Esophagus squamous epithelium (tissue), 5 donors: ENCODE measurements at places on chromosomes 1 and 21.

- no peak for DNase-seq
- no peaks in the 10 kb centered on the region for H3K36me3 ChIP-seq
- no peaks in the 10 kb centered on the region for H3K27me3 ChIP-seq
- no peak overlapping the region for H3K4me3 ChIP-seq
- H3K4me1 ChIP-seq = no peaks in the 10 kb centered on the region
- H3K27ac ChIP-seq = no peak overlapping the region
These were observed 167.6 kb upstream of the ADAMTS5 start for GRCh38 chr21:27134516-27134915.

GRCh38 chr21:16308269-16308668, 578.5 kb downstream of the USP25 start:
- H3K27ac ChIP-seq = peak overlapping the region; percentile 73
- H3K4me1 ChIP-seq = peaks cover 20% of the 10 kb centered on the region
- DNase-seq = no peak
- no peaks in the 10 kb centered on the region for H3K36me3 ChIP-seq
- H3K27me3 ChIP-seq = no peaks in the 10 kb centered on the region

- H3K27ac ChIP-seq = peak within 1 kb of the TSS; percentile 83
- peaks cover 7% of the 10 kb centered on the region for H3K36me3 ChIP-seq
- H3K4me1 ChIP-seq = peaks cover 40% of the 10 kb centered on the region
- no peak for DNase-seq
- peak within 1 kb of the TSS; percentile 75 for H3K4me3 ChIP-seq
These were observed at the start of gene RAB13 for GRCh38 chr1:153985941-153986761. TSS of gene RAB13 (minus strand) at chr1:153986339. CDS start at chr1:153986236, 103 bp downstream.

- no peaks in the 10 kb centered on the region for H3K36me3 ChIP-seq
- H3K27me3 ChIP-seq = no peaks in the 10 kb centered on the region
- no peak overlapping the region for H3K4me3 ChIP-seq
These were observed 85.9 kb downstream of the PDE9A start for GRCh38 chr21:42739061-42739931.

GRCh38 chr1:223087291-223088255, 55.5 kb downstream of the TLR5 start:
- no peak overlapping the region for H3K4me3 ChIP-seq
- H3K4me1 ChIP-seq = no peaks in the 10 kb centered on the region
- H3K27ac ChIP-seq = peak overlapping the region; percentile 26
- H3K27me3 ChIP-seq = no peaks in the 10 kb centered on the region

- no peak overlapping the region for H3K4me3 ChIP-seq
- no peaks in the 10 kb centered on the region for H3K4me1 ChIP-seq
- DNase-seq = no peak
These were observed 1.7 kb downstream of the LIN28A start for GRCh38 chr1:26412180-26412840.

DNA sequence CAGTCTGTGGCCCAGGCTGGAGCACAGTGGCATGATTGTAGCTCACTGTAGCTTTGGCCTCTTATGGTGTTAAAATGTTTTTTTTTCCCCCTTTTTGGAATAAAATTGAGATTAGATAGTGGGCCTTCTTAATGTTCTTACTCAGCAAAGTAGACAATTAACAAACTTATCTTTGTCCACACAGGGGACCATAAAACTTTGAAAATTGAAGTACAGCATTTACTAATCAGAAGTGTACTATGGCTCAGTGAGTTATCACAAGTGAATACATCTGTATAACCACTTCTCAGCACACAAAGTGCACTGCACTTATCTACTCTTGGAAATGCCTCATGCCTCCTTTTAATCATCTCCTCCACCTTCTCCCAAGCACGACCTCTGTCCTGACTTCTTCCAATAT, 218.9 kb downstream of the PRDM2 start:
- no peak overlapping the region for H3K4me3 ChIP-seq
- H3K36me3 ChIP-seq = no peaks in the 10 kb centered on the region
- H3K27ac ChIP-seq = no peak overlapping the region
- H3K4me1 ChIP-seq = no peaks in the 10 kb centered on the region

- H3K36me3 ChIP-seq = peaks cover 19% of the 10 kb centered on the region
- no peak overlapping the region for H3K4me3 ChIP-seq
- H3K27ac ChIP-seq = no peak overlapping the region
- no peak for DNase-seq
- no peaks in the 10 kb centered on the region for H3K4me1 ChIP-seq
- H3K27me3 ChIP-seq = no peaks in the 10 kb centered on the region
These were observed 35.2 kb downstream of the SCYL3 start for GRCh38 chr1:169858467-169858866.

DNA sequence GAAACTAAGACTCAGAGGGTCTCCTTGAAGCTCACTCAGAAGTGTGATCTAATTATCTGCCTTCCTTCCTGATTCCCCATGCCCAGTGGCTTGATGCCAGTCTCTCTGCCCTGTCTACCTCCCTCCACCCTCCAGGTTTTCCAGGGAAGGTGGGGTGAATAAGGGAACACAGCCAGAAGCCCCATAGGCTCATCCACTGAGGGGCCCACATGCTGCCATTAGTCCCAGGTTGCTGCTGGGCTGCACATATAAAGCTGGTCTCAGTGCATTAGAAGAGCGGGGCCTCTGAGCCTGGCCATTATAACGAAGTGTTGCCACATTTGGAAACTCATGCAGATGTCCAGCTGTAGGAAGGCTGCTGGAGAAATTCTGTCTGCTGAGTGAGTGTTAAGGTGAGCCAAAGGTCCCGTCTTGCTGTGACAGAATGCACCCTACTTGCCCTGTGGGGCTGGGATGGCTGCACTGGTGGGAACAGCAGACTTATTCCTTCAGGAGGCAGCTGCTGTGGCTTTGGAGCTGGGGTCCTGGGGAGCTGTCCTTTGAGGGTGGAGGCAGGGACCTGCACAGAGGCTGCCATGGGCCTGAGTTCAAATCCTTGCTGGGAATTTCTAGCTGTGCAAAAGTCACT, 2.9 kb downstream of the ADORA1 start:
- DNase-seq = no peak
- no peaks in the 10 kb centered on the region for H3K36me3 ChIP-seq
- peaks cover 50% of the 10 kb centered on the region for H3K4me1 ChIP-seq
- no peak overlapping the region for H3K4me3 ChIP-seq
- H3K27ac ChIP-seq = no peak overlapping the region
- H3K27me3 ChIP-seq = peaks cover 48% of the 10 kb centered on the region

DNA sequence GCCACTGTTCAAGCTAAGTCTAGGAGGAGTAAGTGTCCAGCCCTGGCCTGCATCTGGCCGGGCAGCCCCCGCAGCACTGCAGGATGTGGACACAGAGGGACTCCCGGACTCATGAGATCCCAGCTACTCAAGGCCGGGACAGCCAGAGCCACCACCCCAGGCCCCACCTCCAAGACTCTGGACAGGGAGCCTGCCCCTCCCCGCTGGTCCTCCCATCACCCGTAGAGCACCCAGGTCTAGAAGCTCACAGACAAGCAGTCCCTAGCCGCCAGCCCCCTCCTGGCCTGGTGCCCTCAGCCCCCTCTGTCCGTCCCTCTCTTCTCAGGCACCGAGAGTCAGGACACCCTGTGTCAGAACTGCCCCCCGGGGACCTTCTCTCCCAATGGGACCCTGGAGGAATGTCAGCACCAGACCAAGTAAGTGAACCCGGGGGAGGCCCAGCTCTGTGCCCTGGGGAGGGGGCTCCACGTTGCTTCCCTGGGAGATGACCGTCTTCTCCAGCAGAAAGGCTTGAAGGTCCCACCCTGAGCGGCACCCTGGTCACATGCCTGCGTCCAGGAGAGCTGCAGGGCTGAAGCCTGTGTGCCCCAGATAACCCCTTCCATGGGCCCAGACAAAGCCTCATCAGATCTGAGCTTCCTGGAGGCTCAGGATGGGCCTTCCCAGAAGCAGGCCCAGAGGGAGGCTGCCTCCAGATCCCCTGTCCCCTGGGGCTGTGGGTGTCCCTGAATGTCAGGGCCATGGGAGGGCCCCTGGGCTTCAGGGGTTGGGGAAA, 4.3 kb downstream of the TNFRSF14 start:
- H3K4me1 ChIP-seq = peaks cover 41% of the 10 kb centered on the region
- H3K27ac ChIP-seq = no peak overlapping the region
- DNase-seq = no peak

- H3K36me3 ChIP-seq = no peaks in the 10 kb centered on the region
- peaks cover 100% of the 10 kb centered on the region for H3K27me3 ChIP-seq
- no peak for DNase-seq
- no peak overlapping the region for H3K27ac ChIP-seq
- H3K4me1 ChIP-seq = no peaks in the 10 kb centered on the region
These were observed 1.1 kb downstream of the TSPEAR start for GRCh38 chr21:44710294-44710665.

- peaks cover 9% of the 10 kb centered on the region for H3K4me1 ChIP-seq
- H3K27ac ChIP-seq = no peak overlapping the region
- DNase-seq = no peak
- H3K4me3 ChIP-seq = no peak overlapping the region
- H3K36me3 ChIP-seq = peaks cover 96% of the 10 kb centered on the region
These were observed 9.6 kb downstream of the TRIM11 start for GRCh38 chr1:228396770-228397662.

DNA sequence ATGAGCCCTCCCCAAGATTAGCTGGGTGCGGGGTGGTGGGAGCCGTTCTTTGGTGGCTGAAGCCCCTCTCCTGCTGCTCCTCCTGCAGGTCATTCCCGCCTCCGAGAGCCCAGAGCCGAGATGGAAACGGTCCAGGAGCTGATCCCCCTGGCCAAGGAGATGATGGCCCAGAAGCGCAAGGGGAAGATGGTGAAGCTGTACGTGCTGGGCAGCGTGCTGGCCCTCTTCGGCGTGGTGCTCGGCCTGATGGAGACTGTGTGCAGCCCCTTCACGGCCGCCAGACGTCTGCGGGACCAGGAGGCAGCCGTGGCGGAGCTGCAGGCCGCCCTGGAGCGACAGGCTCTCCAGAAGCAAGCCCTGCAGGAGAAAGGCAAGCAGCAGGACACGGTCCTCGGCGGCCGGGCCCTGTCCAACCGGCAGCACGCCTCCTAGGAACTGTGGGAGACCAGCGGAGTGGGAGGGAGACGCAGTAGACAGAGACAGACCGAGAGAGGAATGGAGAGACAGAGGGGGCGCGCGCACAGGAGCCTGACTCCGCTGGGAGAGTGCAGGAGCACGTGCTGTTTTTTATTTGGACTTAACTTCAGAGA, 448 bp downstream of the G0S2 start:
- H3K4me1 ChIP-seq = peaks cover 33% of the 10 kb centered on the region
- no peak for DNase-seq
- H3K27ac ChIP-seq = peak overlapping the region; percentile 54
- no peaks in the 10 kb centered on the region for H3K27me3 ChIP-seq
- peak overlapping the region; percentile 14 for H3K4me3 ChIP-seq

GRCh38 chr1:93680076-93680419, 1.6 kb downstream of the BCAR3 start:
- H3K27me3 ChIP-seq = peaks cover 3% of the 10 kb centered on the region
- peak overlapping the region; percentile 83 for H3K4me3 ChIP-seq
- peak overlapping the region; percentile 85 for H3K27ac ChIP-seq

- no peak overlapping the region for H3K27ac ChIP-seq
- H3K27me3 ChIP-seq = no peaks in the 10 kb centered on the region
These were observed 6.1 kb downstream of the CAPZA1 start for GRCh38 chr1:112625696-112626095.

DNA sequence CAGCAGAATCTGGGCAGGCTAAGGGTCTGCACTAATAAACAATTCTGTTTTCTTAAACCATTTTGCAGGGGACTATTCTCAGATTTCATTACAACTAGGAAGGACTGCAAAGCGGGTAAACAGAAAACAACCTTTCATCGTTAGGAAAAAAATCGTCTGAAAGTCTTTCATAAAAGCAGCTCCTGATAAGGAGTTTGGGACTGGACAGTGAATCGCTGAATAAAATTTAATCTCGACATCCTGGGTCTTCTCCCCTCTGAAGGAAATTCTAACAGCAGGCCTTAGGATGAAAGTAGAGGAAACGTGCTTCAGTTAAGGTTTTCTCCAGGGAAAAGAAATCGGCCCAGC, 471 bp upstream of the MTF2 start:
- H3K27ac ChIP-seq = peak overlapping the region; percentile 93
- H3K36me3 ChIP-seq = no peaks in the 10 kb centered on the region
- H3K4me3 ChIP-seq = peak overlapping the region; percentile 57
- no peaks in the 10 kb centered on the region for H3K27me3 ChIP-seq
- H3K4me1 ChIP-seq = peaks cover 44% of the 10 kb centered on the region
- no peak for DNase-seq

GRCh38 chr1:6956488-6957159, 171.4 kb downstream of the CAMTA1 start:
- no peak overlapping the region for H3K27ac ChIP-seq
- H3K27me3 ChIP-seq = no peaks in the 10 kb centered on the region
- H3K4me3 ChIP-seq = no peak overlapping the region
- no peaks in the 10 kb centered on the region for H3K4me1 ChIP-seq
- no peaks in the 10 kb centered on the region for H3K36me3 ChIP-seq
- no peak for DNase-seq

GRCh38 chr1:228783418-228784040, 48.2 kb downstream of the RHOU start:
- DNase-seq = no peak
- no peaks in the 10 kb centered on the region for H3K36me3 ChIP-seq
- no peaks in the 10 kb centered on the region for H3K27me3 ChIP-seq
- no peak overlapping the region for H3K27ac ChIP-seq
- no peaks in the 10 kb centered on the region for H3K4me1 ChIP-seq

GRCh38 chr1:92324784-92325183, 25.9 kb downstream of the RPAP2 start:
- no peaks in the 10 kb centered on the region for H3K4me1 ChIP-seq

GRCh38 chr1:6472391-6472790, 6.4 kb upstream of the TNFRSF25 start:
- H3K4me1 ChIP-seq = peaks cover 45% of the 10 kb centered on the region
- no peak overlapping the region for H3K4me3 ChIP-seq
- peaks cover 36% of the 10 kb centered on the region for H3K36me3 ChIP-seq
- DNase-seq = no peak
- peak overlapping the region; percentile 91 for H3K27ac ChIP-seq
- no peaks in the 10 kb centered on the region for H3K27me3 ChIP-seq

DNA sequence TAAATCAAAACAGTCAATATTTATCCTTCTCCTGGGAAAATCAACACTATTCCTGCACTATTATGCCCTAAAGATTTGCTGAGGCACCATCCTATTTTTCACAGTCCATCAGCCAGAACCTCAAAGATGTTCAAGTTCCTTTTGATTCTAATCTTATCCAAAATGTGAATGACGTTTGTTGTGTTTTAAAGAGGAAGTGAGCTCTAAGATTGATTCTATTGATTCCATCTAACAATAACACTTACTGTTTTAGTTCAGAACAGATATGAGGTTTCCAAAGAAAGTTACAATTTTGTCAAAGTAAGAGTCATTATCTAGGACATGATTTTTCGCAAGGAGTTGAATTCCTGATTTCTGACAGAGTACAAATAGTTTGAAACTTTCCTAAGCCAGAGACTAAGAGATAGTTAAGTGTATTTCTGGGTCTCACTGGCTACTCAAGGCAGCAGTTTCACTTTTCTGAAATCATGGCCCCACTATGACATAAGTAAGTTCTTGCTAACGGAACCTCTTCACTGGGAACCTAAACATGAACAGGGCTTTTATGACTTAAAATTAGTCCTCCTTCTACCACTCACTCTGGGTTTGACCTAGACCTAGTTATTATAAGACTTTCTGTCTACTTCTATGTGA, 84.7 kb downstream of the LHX9 start:
- H3K36me3 ChIP-seq = no peaks in the 10 kb centered on the region
- no peaks in the 10 kb centered on the region for H3K4me1 ChIP-seq
- no peaks in the 10 kb centered on the region for H3K27me3 ChIP-seq
- no peak overlapping the region for H3K4me3 ChIP-seq
- no peak for DNase-seq
- H3K27ac ChIP-seq = no peak overlapping the region

- no peak for DNase-seq
- H3K4me1 ChIP-seq = peaks cover 49% of the 10 kb centered on the region
- H3K27ac ChIP-seq = peak overlapping the region; percentile 46
- no peak overlapping the region for H3K4me3 ChIP-seq
- peaks cover 100% of the 10 kb centered on the region for H3K36me3 ChIP-seq
These were observed 23.4 kb upstream of the PWP2 start for GRCh38 chr21:44083631-44084291.
